ENCODE measurements at places on chromosomes 5 and 9.

- peak; percentile 37 for DNase-seq
Observed at GRCh38 chr9:124257070-124257843, 492 bp upstream of the NEK6 start.

DNA sequence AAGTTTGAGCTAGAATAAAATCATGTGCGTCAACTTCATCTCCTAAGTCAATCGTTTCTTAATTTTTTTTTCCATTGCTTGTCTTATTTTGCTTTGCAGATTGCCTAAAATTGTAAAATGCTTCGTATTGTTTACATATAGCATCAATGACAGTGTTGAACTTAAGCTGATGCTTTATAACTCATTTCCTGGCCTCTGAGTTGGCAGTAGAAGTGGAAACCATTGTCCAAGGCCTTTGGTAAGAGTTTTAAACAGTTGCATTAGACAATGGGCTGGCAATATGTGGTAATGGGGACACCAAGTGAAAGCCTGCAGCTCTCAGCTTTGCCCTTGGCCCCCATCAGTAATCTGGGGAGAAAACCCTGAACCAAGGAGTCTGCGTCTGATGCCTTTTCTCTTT is 154.8 kb upstream of the GAS1 start:
- no peak for DNase-seq

GRCh38 chr9:75500479-75500878 is 390.0 kb upstream of the PCSK5 start:
- DNase-seq = no peak

DNA sequence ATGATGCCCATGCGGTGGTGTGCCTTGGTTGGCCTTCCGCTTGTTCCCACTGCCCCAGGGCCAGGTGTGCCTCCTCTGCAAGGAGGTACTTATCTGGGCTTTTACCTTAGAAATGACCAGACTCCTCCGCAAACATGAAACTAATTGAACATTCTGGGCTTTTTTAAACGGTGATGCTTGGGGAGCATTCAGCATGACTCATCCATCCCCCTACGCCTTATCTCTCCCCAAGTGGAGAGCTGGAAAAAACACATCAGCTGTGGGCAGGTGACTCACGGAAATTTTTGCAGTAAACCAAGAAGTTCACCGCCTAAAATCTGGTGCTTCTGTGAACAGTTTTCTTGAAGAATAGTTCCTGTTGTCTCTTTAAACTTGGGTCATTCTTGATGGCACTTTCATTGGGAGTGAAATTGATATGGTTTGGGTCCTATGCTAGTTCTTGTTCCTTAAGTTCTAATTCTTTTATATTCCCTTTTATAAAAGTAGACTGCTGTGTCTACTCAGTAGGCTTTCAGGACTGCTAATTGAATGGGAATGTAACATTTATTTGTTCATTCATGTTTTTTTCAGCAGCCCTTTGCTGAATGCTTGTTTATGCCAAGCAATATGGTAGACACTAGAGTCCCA is 39.6 kb downstream of the SFXN1 start:
- peak; percentile 83 for DNase-seq

DNA sequence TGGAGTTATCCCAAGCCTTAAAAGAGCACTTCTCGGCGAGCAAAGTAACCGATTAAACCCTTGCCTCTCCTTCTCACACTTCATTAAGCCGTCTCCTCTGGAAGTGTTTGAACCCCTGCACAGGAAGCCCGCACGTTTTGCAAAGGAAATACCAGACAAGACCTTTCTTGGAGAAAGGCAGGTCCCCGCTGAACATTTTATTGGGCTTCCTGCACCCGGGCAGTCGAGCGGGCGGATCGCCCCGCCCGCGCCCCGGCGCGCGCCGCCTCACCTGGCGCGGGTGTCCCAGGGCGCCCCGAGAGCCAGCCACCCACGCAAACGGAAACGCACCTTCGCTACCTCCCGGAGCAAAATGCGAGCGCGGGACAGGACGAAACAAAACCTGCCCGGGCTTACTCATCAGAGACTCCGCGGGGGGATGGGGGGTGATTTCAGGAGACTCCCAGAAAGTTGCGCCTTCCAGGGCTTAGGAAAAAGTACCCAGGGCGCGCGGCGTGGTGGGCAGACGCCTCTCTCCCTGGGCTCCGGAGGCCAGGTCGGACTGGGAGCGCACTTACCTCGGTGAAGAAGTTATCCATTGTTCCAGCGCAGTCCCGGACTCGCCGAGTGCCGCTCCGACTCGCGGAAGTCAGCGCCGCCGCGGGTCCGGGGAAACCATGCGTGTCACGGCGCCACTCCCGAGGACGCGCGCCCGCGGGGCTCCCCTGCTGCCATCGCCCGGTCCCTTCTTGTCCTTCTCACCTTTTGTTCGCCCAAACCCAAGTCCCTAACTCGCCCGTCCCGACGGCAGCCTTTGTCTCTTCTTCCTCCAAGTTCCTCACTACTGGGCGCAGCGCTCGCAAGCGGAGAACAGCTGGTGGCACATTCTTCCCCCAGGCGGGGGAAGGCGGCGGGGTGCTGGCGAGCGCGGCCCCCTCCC is 598 bp downstream of the MYO10 start:
- peak; percentile 44 for DNase-seq

DNA sequence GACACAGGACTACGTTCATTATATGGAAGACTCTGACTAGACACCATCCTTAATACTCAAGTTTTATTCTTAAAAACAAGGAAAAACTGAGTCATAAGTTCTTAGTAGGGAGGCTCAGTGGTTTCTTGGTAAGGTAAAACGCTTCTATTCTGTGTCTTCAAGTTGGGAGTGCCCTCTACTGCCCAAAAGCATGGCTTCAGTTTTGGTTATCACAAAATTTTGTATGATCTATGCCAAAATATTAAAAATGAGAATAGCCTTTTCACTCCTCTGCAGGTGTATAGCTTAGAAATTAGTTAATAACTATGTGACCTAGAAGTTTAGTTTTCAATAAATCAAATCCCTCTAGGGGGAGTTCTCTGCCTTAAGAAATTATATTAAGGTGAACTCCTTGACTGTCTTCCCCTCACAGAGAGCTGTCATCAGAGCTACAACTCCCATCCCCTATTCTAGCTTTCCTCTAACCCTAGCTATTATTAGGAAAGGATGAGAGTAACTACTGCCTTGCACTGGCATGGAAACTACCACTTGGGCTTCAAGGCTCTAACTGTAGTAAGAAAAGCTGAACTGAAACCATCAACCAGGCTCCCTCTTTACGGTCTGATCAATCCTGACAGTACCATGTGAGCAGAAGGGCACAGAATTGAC is 189.7 kb downstream of the GNAQ start:
- DNase-seq = no peak

DNA sequence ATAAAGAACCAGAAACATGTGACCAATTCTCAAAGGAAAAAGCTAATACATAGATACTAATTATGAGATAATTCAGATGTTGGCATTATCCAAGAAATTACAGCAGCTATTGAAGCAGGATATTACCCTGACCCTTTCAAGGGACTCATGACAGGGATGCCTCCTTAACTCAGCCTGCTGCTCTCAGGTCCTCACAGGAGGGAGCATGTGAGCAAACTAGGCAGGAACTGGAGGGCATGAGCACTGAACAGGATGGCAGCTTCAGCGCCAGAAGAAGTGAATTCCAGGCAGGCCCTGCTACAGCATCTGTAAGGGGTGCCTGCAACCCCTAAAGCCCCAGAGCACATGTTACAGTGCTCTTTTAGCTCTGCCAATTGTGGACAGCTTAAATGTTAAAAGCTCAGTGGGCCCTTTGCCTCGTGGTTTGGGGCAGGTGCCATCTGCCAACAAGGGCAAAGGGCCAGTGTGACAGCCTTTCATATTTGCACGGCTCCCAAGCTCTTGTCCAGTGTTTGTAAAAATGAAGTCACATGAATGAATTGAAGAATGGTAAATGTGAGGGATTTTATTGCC is 464.7 kb upstream of the COX7C start:
- no peak for DNase-seq

- DNase-seq = no peak
Observed at GRCh38 chr9:70385426-70385825, 29.0 kb downstream of the KLF9 start.

- DNase-seq = no peak
Observed at GRCh38 chr5:58629271-58630159, 46.6 kb downstream of the RAB3C start.

- DNase-seq = peak; percentile 57
Observed at GRCh38 chr5:142110046-142110531, 1.5 kb downstream of the NDFIP1 start.

DNA sequence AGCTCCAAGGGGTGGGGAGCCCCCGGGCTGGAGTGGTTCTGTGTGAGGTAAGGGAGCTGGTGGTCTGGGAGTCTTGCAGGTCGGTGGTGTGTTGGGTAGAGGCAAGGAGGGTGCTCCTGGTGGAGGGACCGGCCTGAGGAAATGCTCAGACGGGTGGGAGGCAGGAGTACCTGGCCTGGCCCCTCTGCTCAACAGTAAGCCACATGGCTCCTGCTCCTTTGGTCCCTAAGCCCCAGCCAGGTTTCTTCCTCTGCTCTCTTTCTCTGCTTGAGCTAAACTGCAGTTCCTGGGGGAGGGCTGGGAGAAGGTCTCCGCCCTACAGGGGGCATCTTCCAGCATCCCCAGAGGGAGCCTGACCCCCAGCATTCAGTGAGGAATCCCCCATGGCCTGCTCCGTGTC is 17.2 kb downstream of the TSPAN17 start:
- no peak for DNase-seq

- no peak for DNase-seq
Observed at GRCh38 chr5:74670396-74671038, 14.5 kb upstream of the HEXB start.

- peak; percentile 61 for DNase-seq
Observed at GRCh38 chr5:135986891-135987401, 32.2 kb upstream of the LECT2 start.

DNA sequence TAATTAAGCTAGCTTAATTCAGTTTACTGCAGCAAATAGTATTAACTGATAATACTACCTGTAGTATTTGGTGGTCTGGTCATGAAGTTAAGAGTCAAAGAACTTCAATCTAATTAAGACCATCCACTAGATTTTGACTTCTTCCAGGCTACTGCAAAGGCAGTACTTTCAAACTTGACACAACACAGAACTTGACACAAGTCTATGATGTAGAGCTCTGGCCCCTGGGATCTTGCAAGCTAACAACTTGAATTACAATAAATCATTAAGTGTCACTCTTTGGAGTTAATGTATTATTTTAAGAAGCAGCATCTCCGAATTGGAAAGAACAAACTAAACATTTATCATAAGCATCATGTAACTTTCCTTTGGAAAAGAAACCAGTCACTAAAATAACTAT is 40.9 kb downstream of the UIMC1 start:
- DNase-seq = no peak

- DNase-seq = peak; percentile 73
Observed at GRCh38 chr9:133160742-133161546, 2.8 kb downstream of the GBGT1 start.

DNA sequence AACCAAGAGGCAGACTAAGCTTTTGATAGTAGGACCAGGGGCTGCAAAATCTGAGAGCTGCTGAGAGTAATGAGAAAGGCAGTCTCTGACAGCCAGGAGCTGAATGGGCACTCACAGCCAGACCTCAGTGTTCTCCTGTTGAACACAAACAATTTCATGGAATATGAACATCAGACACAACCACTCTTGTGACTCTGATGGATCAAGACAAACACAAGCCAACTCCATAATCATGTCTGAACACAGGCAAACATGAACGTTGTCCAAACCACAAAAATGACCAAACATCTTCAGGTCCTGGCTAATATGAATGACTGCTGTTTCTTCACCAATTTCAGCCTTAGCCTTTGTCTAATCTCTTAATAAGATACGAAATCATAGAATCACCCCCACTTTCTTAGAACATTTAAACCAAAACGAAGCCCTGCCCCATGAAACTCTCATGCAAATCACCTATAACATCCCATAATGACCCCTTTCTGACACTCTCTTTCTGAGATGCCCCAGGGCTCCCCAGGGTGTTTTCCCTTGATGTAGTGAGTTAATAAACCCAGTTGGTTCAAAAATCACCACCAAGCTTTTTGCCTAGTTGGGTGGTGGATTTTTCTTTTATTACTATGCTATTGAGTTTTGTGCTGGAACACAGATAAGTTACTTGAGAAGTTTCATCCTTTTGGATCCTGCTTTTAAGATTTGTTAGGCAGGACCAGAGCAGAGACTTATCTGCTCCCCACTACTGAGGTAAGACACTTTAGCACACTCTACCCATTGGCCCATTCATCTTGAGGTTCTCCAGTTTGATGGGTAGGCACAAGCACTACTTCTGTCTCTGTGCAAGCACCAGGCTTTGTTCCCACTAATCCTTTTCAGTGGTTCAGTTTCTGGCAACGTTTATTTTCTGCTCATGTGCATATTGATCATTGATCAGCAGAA is 5.9 kb upstream of the ERAP2 start:
- peak; percentile 14 for DNase-seq

GRCh38 chr5:146630472-146630871 is 114.5 kb upstream of the GPR151 start:
- DNase-seq = no peak

DNA sequence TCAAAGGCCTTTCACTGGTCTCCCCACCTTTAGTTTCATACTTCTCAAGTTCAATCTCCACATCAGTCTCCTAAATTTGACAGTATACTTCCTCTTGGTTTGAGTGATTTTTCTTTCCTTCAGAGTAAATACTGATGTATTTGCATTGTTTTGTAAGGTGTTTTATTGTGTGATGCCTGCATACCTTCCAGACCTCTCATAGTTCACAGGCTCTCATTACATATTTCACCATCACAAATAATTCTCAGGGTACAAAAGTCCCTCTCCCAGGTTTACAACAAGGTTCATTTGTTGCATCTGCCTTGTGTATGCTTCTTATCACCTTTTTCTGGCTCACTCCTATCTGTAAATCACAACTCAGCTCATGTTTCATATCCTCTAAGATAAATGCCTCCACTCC is 22.2 kb upstream of the TUSC1 start:
- DNase-seq = no peak

DNA sequence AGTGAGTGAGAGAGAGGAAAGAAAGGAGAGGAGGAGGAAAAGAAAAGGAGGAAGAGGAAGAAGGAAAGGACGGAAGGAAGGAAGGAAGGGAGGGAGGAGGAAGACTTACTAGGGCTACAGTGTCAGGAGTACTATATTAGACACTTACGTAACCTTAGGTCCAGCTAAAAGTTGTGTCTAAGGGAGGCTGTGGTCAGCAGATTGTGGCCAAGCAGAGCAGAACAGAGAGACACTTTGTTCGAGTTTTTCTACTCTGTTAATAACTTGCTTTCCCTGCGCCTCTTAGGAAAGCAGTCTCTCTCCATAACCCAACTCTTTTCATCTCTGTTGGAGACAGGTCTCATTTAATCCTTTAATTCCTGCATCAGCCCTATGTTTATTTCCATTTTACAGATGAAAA is 138.9 kb downstream of the KCNN2 start:
- no peak for DNase-seq

- DNase-seq = no peak
Observed at GRCh38 chr5:89374144-89374784, 491.3 kb upstream of the MEF2C start.

GRCh38 chr5:68843624-68844364 is 250.0 kb upstream of the SLC30A5 start:
- peak; percentile 19 for DNase-seq

DNA sequence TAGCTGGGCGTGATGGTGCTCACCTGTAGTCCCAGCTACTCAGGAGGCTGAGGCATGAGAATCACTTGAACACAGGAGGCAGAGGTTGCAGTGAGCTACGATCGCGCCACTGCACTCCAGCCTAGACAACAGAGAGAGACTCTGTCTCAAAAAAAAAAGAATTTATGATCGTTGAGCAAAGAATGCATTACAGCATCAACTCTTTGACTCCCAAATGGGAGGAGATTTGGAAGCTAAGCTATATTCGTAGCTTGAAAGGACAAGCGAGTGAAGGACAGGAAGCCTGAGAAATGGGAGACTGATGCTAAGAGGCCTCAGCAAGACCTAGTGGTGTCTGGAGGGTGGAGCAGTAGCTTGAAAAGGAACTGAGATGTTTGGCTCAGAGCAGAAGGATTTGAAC is 10.3 kb upstream of the CCIN start:
- peak; percentile 56 for DNase-seq
